ENCODE measurements at places on chromosomes 3 and 15.

- DNase-seq: no peak
- no peak overlapping the region for H3K27ac ChIP-seq
- H3K27me3 ChIP-seq: peaks cover 13% of the 10 kb centered on the region
- H3K36me3 ChIP-seq: no peaks in the 10 kb centered on the region
- H3K4me1 ChIP-seq: no peaks in the 10 kb centered on the region
- no peak overlapping the region for H3K4me3 ChIP-seq
Observed at GRCh38 chr15:58159827-58160386, 21.7 kb downstream of the AQP9 start.

DNA sequence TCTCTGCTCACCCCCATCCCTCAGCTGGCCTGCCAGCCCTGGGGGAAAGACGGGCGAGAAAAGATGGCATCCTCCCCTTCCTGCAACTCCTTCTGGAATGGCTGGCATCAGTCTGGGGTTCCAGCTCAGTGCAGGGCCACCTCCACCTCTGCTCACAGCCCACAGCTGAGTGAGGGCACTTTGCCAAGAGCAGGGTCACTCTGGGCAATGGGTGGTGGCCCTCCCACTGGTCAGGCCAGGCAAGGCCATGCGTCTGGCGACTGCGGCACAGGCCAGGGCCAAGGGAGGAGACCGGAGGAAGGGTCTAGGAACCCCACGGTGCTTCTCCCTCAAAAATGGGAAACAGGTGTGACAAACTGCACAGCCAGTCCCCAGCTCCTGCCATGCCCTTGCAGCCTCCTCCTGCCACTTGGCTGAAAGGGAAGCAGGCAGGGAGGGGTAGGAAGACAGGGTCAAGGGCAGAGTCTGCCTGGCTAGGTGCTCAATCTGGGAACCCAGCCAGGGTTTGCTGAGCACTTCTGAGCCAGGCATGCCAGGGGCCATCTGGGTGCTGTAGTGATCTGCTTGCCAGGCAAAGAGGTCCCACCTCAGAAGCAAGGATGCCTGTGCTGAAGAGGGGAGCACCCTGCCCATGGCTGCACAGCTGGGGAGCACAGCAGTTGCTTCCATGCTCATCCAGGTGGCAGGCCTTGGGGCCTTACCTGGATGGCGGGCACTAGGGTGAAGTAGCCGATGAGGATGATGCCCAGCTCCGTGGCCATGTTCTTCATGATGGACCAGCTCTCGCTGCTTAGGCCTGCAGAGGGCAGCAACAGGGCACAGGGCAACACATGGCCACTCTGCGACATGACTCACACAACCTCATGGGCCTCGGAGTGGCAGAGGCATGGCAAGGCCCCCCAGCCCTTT, 41.2 kb downstream of the PTPN23 start:
- H3K27me3 ChIP-seq: no peaks in the 10 kb centered on the region
- peaks cover 12% of the 10 kb centered on the region for H3K4me1 ChIP-seq
- DNase-seq: peak; percentile 47
- peaks cover 7% of the 10 kb centered on the region for H3K36me3 ChIP-seq

GRCh38 chr15:68051109-68051508, 3.0 kb upstream of the PIAS1 start:
- H3K4me3 ChIP-seq: no peak overlapping the region
- no peak for DNase-seq
- H3K4me1 ChIP-seq: peaks cover 23% of the 10 kb centered on the region

DNA sequence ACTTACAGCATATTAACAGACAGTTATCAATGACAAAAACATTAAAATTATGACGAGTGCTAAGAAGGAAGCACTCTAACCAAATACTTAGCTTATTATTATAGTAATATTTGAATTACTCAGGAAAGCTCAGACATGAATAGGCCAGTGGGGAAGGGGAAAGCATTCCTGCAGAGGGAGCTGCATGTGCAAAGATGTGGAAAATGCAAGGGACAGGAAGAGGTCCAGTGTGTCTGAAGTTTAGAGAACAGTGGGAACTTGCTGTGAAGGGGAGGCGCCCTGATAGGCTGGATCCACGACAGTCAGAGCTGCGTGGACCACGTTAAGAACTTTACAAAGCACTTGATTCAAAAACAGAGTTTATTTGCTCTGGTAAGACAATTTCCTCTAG, 1.2 kb upstream of the SPICE1 start:
- no peak for DNase-seq
- no peak overlapping the region for H3K4me3 ChIP-seq
- peak overlapping the region; percentile 39 for H3K27ac ChIP-seq
- H3K27me3 ChIP-seq: peaks cover 18% of the 10 kb centered on the region

Measured in activated CD4-positive, alpha-beta memory T cell treated with anti-CD3 and anti-CD28 coated beads for 36 hours (primary cell).